ENCODE measurements at places on chromosomes 5 and 9.

- DNase-seq: no peak
These were observed 177.4 kb downstream of the SAXO1 start for GRCh38 chr9:18855656-18856055.

- no peak for DNase-seq
These were observed 529 bp upstream of the TPM2 start for GRCh38 chr9:35690294-35690613.

GRCh38 chr9:127890053-127890452 is 9.3 kb downstream of the ST6GALNAC6 start:
- DNase-seq: no peak

GRCh38 chr5:55104946-55105701 is 2.7 kb downstream of the GZMA start:
- DNase-seq: no peak

- peak; percentile 63 for DNase-seq
These were observed 566.7 kb upstream of the KLF4 start for GRCh38 chr9:108056084-108056804.

DNA sequence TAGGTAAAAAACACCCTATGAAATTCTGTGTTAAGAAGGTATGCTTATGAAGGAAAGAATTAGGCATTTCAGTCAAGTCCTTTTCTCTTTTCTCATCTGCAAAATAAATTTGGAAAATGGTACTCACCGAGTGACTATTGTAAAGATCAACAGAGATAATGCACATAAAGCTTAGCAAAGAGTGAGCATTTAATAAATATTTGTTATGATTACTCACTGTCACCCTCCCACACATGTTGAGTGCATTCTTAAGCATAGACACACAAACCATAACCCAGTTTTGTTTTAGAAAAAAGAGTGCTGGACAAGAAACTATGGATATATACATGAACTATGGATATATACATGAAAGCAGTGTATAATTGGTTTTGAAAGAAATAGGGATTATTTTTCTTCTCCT is 54.7 kb upstream of the PRLR start:
- no peak for DNase-seq

- DNase-seq: no peak
These were observed 119.7 kb downstream of the RAPGEF6 start for GRCh38 chr5:131515348-131515747.

DNA sequence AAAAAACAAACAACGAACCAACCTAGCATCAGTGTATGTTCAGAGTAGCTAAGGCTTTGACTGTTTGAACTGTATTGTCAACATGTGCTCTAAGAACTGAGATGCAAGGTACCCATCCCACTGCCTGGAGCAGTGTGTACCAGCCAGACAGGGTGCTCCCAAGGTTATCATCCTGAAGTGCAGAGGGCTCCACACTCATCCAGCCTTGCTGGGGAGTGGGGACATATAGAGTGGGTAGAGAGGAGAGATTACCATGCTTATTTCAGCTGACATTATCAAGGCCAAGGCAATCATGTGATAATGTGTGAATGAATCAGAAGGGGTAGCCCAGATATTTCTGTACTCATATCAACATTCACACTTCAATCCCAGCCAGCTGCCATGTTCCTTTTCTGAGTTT is 68.7 kb upstream of the ZNF622 start:
- DNase-seq: no peak
